MV-4-11 (cell line): ENCODE measurements at places on chromosomes 6 and 20.
A peak's percentile ranks its signal among the peaks of the same experiment; 100 is the strongest.

DNA sequence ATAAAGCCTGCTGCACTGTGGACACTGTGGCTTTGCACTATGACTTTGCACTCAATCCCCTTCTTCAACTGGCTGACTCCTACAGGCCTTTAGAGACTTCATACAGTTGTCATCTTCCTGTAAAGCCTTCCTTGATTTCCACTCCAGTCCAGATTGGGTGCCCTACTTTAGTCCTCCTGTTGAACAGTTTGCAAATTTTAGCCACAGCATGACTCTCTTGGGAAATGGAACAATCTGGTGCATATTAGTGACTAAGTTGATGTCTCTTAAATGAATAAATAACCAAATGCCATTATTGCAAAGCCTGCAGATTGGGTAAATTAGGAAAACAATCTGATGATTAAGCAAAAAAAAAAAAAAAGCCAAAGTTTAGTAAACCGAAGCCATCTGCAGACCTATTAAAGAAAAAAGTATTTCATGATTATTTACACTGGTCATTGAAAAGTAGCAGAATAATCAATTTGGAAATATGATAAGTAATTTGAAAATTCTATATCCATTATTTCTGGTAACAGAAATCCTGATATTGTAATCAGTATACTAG lies 12.6 kb downstream of the PLCB4 start:
- no peak for DNase-seq

GRCh38 chr20:49865559-49865958 lies 49.8 kb downstream of the SPATA2 start:
- no peak for DNase-seq

- peak; percentile 50 for DNase-seq
Observed at GRCh38 chr6:28489366-28490204, 26.0 kb downstream of the GPX6 start.

DNA sequence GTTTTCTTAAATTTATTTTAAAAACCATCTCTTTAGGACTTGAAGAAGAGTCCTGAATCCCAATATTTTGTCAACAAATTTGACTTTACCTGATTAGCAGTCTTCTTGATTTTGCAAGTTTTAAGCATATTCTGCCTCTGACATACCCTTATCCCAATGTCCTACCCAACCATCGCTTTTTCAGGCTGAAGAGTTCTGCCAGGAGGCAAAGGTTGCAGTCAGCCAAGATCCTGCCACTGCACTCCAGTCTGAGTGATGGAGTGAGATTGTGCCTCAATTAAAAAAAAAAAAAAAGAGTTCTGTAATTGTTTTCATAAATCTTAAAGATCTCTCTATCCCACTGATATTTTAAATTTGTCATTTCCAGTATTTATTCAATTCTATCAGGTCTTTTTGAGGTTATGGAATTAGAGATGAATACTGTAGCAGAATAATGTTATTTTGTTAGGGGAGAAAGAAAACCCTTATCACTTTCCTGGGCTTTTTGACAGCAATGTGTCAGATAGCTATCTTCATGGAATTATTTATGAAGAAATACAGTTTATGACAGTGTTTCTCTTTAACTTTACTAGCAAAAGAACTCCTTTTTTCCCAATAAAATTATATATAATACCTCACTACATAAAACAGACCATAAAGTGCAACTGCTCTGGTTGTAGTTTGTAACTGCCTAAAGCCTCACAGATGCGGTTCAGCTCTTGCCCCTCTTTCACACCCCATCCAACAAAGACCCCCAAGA lies 78.2 kb downstream of the IBTK start:
- DNase-seq: no peak

GRCh38 chr6:136403110-136403980 lies 113.7 kb upstream of the BCLAF1 start:
- peak; percentile 68 for DNase-seq
